ENCODE measurements at places on chromosomes 11 and 22.

DNA sequence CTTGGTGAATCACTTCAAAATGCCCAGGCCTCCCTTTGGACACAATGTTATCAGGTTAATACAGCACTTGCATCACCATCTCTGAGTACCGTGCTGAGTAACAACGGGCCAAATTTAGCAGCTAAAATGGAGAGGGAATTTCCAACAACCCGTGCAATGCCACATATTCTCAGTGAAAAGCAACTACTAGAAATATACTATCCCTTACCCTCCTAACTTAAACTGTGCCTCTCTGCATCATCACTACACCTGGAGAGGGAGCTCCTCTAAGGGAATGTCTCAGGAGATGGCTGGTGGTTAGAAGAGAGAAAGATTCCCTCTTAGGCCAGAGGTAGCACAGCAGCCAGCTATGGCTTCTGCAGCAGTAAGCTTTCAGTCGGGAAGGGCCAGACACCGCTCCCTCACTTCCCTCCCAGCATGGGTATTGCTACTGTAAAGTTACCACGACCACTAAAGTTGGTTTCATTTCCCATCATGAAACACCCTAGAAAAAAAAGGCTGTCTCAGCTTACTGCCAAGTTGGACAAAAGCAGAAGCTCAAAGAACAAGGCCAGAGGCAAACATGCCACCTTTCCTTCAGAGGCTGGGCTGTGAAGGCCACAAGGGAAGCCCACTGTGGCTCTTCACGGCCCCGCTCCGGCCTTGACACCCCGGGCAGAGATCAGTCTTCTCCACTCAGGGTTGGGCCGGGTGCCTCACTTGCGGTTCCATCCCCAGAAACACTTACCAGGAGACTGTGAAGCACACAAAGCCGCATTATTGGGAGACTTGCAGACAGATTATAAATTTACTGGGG is 3.9 kb downstream of the MAML2 start:
- DNase-seq, result peak; percentile 67

DNA sequence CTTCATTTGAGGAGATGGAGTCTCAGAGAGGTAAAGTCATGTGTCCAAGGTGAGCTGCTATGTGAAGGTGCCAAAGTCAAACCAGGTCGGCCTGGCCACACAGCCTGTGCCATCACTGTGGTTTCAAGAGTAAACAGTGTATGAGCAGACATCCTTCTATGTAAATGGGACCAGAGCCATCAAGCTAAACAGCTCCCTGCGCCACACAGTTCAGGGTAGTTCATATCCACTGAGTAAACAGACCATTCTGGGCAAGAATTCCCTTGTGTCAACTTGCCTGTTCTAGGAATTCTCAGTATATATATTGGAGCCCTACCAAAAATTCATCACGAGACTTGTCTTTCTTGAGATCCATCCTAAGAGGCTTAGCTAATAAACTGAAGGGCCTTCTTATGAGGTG is 77.5 kb downstream of the AMOTL1 start:
- no peak for DNase-seq

GRCh38 chr11:118435290-118435892 is 901 bp upstream of the KMT2A start:
- DNase-seq, result peak; percentile 80

GRCh38 chr11:122271745-122272144 is 155.7 kb upstream of the BLID start:
- no peak for DNase-seq

DNA sequence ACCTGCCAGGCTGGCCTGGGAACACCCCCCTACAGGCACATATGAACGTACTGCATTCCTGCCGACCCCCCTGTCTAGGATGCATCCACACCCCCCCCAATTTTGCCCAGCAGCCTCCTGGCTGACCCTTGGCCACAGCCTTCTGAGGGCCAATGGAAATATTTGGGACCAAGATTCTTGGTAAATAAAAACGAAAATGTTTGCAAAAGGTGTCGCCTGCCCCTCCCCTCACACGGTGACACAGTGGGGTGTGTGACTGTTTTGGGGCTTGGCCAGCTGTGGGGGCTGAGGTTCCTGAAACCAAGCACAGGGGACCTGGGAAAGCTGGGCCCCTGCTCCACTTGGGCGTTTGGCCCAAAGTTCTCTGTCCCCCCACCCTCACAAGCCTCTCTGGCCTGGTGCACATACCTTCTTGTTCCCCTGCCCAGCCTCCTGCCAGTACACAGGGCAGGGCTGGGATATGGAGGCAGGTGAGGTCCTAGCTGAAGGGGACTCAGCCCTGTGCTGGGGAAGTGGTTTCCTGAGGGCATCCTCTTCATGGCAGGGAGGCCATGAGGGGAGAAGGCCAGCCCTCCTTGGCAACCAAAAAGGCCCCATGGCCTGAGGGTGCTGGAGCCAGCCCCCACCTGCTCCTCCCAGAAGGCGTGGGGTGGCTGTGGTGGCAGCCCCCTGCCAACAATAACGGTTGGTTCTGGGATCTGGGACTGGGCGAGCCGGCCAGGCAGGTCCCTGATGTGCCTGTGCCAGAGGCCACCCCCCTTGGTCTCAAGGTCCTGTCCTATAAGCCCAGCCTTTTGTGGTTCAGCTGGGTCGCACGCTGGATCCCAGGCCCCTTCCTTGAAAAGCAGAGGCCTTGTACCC is 2.1 kb upstream of the CRACR2B start:
- no peak for DNase-seq

DNA sequence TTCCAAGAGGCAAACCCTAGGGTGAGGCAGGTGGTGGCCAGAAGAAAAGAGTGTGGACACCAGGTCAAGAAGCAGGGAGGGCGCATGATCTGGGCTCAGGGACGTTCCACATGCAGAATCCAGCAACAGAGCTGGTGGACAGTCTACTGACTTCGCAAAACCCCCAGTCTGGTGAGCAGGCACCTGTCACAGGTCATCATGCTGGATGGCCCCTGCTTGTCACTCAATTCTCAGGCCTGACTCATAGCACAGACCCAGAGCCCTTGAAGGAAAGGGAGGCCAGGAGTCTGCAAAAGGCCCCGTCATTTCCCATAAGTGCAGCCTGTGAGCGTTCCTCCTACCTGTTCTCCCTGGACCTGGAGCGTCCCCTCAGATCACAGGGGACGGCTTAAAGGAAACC is 18.2 kb downstream of the APOL4 start:
- no peak for DNase-seq

DNA sequence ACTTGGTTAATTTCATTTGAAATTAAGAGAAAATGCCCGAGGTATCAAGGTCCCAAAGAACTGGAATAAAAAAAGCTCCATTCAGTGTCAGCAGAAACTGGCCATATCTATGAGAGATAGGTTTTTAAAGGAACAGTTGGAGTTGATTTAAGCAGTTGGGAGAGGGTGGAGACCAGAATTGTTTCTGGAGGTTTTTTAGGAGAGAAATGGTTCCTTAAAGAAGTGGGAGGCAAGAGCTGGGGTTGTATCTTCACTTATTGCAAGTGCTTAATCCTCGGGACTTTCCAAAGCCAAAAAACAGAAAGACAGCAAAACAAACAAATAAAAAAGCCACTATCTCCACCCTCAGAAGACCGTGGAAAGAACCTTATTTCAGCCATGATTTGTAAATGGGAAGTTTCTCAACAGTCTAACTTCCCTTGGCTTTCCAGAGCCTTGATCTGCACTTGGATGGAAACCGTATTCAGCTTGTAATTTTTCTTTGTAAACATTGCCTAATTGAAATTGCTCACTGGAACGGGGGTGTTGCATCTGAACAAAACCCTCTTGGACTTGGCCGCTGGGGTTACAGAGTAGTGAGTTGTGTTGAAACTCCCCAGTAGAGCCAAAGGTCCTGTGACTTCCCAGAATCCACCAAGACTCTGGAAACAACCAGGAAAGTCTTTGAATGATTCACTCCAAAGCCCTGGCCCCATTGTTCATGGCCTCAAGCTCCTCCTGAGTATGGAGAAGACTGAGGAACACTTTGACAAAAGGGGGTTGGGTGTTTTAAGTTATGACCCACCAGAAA is 115.6 kb downstream of the SLC1A2 start:
- no peak for DNase-seq

DNA sequence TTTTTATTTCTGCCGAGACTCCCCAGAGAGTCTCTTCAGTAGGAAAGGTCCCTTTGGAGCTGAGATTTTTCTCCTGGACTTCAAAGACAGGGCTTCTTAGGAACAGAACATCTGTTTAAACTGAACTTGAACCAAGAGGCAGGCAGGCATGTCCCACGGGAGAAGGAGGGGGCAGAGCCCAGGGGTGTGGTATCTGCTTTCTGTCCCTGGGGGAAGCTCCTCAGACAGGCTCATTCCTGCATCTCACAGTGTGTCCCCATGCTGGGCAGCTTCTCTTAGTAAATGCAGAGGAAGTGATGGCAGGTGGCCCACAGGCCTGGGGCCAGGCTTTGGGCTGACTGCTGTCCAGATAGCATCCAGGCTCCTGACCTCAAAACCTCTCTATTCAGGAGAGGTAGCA is 47.3 kb downstream of the TSPAN18 start:
- DNase-seq, result no peak

- no peak for DNase-seq
Measured at GRCh38 chr11:26470992-26471391, 101.1 kb downstream of the MUC15 start.

- no peak for DNase-seq
Measured at GRCh38 chr22:23893121-23893944, 850 bp upstream of the MIF start.

- DNase-seq, result no peak
Measured at GRCh38 chr11:124748481-124749343, 3.3 kb downstream of the VSIG2 start.

DNA sequence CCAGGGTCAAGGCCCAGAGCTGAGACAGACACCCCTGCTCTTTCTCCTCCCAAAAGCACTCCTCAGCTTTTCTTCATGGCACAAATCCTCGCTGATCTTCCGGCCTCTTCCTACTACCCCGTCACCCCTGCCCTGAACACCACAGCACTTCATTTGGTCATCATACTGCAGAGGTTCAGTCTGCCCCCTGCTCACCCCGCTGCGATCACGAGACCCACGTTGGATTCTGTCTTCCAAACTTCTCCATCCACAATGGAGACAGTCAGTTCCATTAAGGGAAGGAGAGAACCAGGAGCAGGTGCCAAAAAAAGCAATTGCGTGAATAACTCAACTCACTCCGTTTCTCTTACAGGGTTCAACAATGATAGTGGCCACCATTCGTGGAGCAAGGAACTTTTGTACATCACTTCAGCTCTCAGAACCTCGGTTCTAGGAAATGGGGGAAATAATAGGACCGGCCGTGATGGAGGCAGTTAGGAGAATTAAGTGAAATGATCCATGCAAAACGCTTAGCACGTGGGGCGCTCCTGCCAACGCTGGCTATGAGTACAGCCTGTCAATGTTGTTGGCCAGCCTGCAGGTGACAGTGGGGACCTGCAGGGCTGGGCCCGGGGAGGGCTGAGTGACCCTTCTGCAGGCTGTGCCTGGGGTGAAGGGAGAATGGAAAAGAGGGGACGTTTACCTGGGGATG is 45.9 kb downstream of the MN1 start:
- no peak for DNase-seq

- DNase-seq, result no peak
Measured at GRCh38 chr22:46622081-46622521, 1.9 kb downstream of the GRAMD4 start.

GRCh38 chr11:133918608-133919260 is 38.0 kb downstream of the IGSF9B start:
- peak; percentile 40 for DNase-seq

GRCh38 chr11:60378354-60378753 is at the start of gene MS4A7:
MS4A7 (plus strand) TSS chr11:60378532; CDS start chr11:60383142, 4,610 bp downstream.
- no peak for DNase-seq

DNA sequence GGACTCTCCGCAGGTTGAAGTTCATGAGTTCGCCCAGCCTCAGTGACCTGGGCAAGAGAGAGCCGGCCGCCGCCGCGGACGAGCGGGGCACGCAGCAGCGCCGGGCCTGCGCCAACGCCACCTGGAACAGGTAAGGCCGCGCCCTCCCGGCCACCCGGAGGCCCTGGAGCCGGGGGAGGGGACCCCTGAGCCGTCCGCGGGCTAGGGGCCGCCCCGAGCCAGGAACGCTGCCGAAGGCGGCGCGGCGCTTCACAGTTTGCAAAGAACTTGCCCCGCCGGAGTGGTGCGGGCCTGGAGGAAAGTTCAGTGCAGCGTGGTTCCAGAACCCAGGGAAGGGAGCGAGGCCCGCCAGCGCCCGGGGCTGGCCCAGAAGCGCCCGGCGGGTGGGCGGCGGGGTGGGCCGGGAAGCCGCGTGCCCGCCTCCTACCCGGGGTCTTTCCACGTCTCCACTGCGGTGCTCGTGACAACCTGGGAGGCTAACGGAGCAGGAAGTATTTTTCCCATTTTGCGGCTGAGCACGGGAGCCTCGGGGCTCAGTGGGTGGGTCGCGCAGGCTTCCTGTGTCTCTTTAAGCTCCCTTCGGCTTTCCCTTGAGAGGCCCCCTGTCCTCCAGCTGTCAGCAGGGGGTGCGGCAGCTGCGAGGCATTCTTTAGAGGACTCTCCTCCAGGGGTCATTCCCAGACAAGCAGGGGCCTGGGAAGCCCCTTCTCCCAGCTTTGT is 635 bp downstream of the PRR5 start:
- DNase-seq, result peak; percentile 52

DNA sequence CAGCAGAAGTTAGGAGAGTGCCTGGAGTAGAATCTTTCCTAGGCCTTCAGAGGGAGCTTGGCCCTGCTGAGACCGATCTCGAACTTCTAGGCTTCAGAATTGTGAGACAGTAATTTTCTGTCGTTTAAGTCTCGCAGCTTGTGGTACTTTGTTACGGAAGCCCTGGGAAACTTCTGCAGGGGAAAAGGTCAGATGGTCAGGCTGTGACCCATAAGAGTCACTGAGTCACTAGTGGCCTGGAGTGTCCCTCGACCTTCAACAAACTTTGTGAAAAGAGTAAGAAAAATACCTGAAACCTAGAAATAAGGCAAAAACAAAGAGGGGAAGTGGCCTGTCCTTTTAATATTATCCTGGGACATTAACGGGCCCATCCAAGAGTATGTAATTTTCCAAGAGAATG is 34.6 kb downstream of the CSNK2A3 start:
- no peak for DNase-seq

- no peak for DNase-seq
Measured at GRCh38 chr11:23192256-23192655, 332.0 kb upstream of the CCDC179 start.

GRCh38 chr11:76251576-76251975 is 45.3 kb upstream of the WNT11 start:
- no peak for DNase-seq

DNA sequence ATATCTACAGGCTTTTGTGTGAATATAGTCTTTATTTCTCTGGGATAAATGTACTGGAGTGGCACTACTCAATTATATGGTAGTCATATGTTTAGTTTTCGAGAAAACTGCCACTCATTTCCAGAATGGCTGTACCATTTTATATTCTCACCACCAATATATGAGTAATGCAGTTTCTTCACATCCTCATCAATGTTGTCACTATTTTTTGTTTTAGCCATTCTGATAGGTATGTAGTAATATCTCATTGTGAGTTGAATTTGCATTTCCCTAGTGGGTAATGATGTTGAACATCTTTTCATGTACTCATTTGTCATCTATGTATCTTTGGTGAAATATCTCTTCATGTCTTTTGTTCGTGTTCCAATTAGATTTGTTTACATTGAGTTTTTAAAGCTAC is 18.0 kb downstream of the ACRV1 start:
- no peak for DNase-seq
